ENCODE measurements at places on chromosomes 5 and 9. TPM values are rescaled to one million over a fixed set of nuclear protein-coding genes. Genes with fewer than 3 reads are reported as not detected.

Gene AFAP1L1
- 27.9 TPM for total RNA-seq

Gene GMCL2
- 0.16 TPM for total RNA-seq

Gene COL15A1
- 136 TPM for total RNA-seq

Gene NSMF
- 8.6 TPM for total RNA-seq

Gene OR1J2
- not detected for total RNA-seq

Gene FKTN
- 48.9 TPM for total RNA-seq

Gene TICAM2
- 11.9 TPM for total RNA-seq

Gene C1QTNF3
- 87.9 TPM for total RNA-seq

Gene ITGA1
- 303 TPM for total RNA-seq

Gene CXXC5
- 28.0 TPM for total RNA-seq

Gene FPGS
- 18.6 TPM for total RNA-seq

Gene PFN3
- not detected for total RNA-seq

Gene EFNA5
- 18.9 TPM for total RNA-seq

Gene CCDC180
- 10.0 TPM for total RNA-seq

Gene IRX1
- 0.85 TPM for total RNA-seq

Gene PLAA
- 28.2 TPM for total RNA-seq

Gene TAF11L10
- not detected for total RNA-seq

Gene TIMD4
- 1.7 TPM for total RNA-seq

Gene PRRX2
- 8.6 TPM for total RNA-seq

Gene ZBTB34
- total RNA-seq: 24.7 TPM

Gene SLC23A1
- not detected for total RNA-seq

Gene FGF1
- 5.1 TPM for total RNA-seq

Gene PTPN3
- 4.2 TPM for total RNA-seq

Gene KCNV2
- not detected for total RNA-seq
